ENCODE measurements at places on chromosomes 1 and 21.

- no peaks in the 10 kb centered on the region for H3K27me3 ChIP-seq
- H3K4me3 ChIP-seq, result no peak overlapping the region
- no peaks in the 10 kb centered on the region for H3K36me3 ChIP-seq
- DNase-seq, result no peak
- H3K4me1 ChIP-seq, result no peaks in the 10 kb centered on the region
Measured at GRCh38 chr1:14300991-14301703, 297.3 kb upstream of the KAZN start.

DNA sequence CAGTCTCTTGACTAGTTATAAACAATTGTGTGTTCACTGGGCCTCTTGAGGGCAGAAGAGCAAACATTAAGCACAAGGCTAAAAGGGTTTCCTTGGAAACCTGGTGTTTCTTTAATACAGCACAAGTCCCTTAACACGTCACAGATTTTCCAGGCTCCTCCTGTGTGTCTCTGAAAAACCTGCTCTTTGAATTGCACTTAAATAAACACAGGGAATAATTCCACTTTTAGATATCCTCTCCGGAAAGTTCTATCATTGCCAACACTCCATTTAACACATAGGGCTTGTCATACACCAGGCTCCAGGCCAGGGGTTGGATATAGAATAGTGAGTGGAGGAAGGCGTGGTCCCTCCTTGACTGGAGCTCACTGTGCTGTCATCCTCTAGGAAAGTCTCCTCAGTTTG, 442.6 kb downstream of the DSCAM start:
- H3K27me3 ChIP-seq, result no peaks in the 10 kb centered on the region
- H3K27ac ChIP-seq, result no peak overlapping the region
- H3K36me3 ChIP-seq, result no peaks in the 10 kb centered on the region
- no peak for DNase-seq
- H3K4me3 ChIP-seq, result no peak overlapping the region

DNA sequence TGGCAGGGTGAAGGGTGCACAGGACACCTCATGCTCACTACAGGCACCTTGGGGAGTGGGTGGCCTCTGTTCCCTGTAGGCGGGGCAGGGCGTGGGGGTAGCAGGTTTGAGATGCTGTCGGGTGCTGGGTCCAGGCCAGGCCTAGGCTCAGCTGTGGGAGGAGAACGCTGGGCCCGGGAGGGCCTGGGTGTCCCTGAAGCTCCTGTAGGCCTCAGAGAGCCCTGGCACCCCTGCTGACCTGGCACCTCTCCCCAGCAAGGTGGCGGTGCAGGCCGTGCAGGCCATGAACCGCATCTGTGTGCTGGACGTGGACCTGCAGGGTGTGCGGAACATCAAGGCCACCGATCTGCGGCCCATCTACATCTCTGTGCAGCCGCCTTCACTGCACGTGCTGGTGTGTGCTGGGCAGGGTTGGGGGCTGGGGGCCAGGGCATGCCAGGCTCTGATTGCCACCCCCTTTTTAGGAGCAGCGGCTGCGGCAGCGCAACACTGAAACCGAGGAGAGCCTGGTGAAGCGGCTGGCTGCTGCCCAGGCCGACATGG, 2.5 kb upstream of the GJC2 start:
- no peak overlapping the region for H3K27ac ChIP-seq
- no peak overlapping the region for H3K4me3 ChIP-seq
- no peaks in the 10 kb centered on the region for H3K27me3 ChIP-seq
- DNase-seq, result peak; percentile 11

DNA sequence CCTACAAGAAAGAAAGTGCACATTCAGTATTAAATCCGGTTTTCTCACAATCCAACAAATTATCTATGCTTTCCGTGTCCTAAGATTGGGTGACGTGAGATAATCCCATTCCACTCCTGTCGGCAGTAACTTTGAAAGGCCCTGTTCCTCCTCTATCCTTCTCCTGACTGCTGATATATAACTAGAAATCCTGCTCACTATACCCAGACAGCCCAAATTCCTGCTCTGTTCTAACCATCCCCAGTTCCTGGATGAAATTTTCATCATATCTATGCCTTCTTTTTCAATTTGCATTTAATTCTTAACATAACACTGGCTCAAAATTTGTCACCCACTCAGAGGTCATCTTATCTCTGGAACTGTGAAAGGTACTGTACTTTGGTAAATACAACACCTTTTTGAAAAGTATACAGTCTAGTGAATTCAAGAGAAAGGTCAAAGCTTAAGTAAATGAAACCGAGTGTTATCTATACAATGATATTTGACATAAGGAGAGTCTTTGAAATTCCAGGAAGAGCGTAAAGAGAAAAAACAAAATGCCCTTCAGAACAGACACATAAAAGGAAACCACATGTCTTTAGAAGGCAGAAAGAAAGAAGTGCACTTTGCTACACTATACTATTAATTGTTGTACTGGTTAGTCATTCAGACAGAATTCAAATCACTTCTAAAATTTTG, 200.5 kb upstream of the NEGR1 start:
- no peak for DNase-seq
- H3K4me3 ChIP-seq, result no peak overlapping the region
- H3K27me3 ChIP-seq, result no peaks in the 10 kb centered on the region
- H3K27ac ChIP-seq, result no peak overlapping the region

DNA sequence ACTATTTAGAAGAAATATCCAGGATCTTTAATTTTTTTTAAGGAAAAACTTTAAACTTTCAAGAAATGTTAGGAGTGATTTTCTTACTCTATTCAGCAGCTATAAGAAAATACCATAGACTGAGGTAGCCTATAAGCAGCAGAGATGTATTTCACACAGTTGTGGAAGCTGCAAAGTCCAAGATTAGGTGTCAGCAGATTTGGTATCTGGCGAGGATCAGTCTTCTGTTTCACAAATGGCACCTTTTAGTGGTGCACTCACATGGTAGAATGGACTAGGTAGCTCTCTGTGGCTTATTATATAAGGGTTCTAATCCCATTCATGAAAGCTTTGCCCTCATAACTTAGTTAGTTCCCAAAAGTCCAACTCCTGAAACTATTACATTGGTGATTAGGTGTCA, 207.4 kb downstream of the NCAM2 start:
- no peaks in the 10 kb centered on the region for H3K4me1 ChIP-seq
- DNase-seq, result no peak
- H3K4me3 ChIP-seq, result no peak overlapping the region
- no peak overlapping the region for H3K27ac ChIP-seq
- no peaks in the 10 kb centered on the region for H3K27me3 ChIP-seq

GRCh38 chr1:218588540-218589172, 243.5 kb downstream of the TGFB2 start:
- H3K4me1 ChIP-seq, result no peaks in the 10 kb centered on the region
- no peaks in the 10 kb centered on the region for H3K27me3 ChIP-seq
- no peak overlapping the region for H3K4me3 ChIP-seq

- H3K4me1 ChIP-seq, result no peaks in the 10 kb centered on the region
- no peaks in the 10 kb centered on the region for H3K36me3 ChIP-seq
- no peak overlapping the region for H3K27ac ChIP-seq
Measured at GRCh38 chr1:243354511-243355153, 98.8 kb downstream of the SDCCAG8 start.

DNA sequence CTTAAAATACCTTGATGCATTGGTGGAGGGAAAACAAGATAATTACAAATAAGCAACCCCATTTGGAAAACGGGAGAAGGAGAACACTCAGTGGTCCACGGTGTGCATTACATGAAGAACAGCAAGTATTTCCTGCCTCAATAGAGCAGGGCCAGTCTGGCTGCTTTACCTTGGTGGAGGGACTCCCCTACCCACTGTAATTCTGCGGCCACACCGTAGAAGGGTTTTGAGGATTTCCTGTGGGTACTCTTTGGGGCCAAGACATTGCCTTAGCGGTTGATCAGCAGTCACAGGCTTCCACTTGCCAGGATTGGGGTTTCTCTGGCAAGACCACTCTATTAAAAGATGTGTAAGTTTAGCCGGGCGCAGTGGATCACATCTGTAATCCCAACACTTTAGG, 16.3 kb upstream of the TMEM54 start:
- no peak for DNase-seq
- no peak overlapping the region for H3K27ac ChIP-seq
- no peaks in the 10 kb centered on the region for H3K4me1 ChIP-seq
- no peaks in the 10 kb centered on the region for H3K36me3 ChIP-seq
- no peaks in the 10 kb centered on the region for H3K27me3 ChIP-seq
- no peak overlapping the region for H3K4me3 ChIP-seq

DNA sequence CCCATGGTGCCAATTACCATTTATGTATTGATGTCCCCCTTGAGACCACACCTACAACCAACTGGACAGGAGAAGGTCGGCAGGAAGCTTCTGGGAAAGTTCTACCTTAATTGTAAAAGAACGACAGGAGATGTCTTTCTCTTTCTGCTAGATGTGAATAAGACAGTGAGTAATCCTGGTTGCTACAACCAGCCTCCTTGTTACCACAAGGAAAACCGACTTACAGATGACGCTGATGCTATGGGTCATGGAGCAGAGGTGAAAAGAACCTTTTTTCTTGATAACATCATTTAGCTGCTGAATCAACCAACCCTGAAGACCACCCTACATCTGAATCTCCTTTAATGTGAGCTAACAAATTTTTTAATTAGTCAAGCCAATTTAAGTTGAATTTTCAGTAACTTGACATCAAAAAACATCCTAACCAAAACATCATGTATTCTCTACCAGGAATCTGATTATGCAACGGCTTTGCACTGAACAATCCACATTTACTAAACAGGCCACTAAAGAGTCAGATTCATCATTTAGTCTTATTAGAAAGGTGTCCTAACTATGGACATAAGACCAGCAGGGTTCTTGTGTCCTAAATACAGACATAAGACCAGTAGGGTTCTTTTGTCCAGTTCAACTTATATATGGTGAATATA, 23.0 kb downstream of the RGS2 start:
- H3K4me1 ChIP-seq, result no peaks in the 10 kb centered on the region
- no peaks in the 10 kb centered on the region for H3K27me3 ChIP-seq
- H3K4me3 ChIP-seq, result no peak overlapping the region
- DNase-seq, result no peak

- H3K36me3 ChIP-seq, result no peaks in the 10 kb centered on the region
- H3K4me3 ChIP-seq, result no peak overlapping the region
- H3K4me1 ChIP-seq, result no peaks in the 10 kb centered on the region
- DNase-seq, result no peak
- H3K27ac ChIP-seq, result no peak overlapping the region
- no peaks in the 10 kb centered on the region for H3K27me3 ChIP-seq
Measured at GRCh38 chr1:201096977-201097856, 15.0 kb downstream of the CACNA1S start.

- H3K4me3 ChIP-seq, result no peak overlapping the region
- H3K36me3 ChIP-seq, result no peaks in the 10 kb centered on the region
- no peaks in the 10 kb centered on the region for H3K4me1 ChIP-seq
Measured at GRCh38 chr1:20626524-20626923, 6.7 kb upstream of the PINK1 start.

DNA sequence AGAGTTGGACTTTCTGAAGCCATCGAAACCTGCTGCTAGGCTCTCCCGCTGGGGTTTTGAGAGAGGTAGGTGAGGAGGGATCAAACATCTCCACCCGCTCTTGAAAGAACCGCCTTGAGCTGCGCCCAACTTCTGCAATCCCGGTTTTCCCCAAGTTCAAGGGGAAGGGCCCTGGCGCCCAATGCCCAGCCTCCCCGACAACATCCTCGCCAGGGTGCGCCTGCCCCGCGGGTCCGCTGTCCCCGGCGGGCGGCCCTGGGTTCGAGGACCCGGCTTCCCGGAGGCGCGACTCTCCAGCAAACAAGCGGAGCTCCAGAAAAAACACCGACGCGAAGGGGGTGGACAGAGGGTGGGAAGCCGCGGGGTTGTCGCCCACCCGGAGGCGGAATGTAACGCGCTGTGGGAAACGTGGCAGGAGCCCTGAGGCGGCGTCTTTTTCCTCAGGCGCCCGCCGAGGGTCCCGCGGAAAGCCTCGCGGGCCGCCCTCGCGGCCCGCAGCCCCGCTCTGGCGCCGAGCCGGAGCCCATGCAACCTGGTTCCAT, 607 bp downstream of the BTG3 start:
- H3K27ac ChIP-seq, result peak overlapping the region; percentile 69
- peaks cover 4% of the 10 kb centered on the region for H3K36me3 ChIP-seq
- peak; percentile 52 for DNase-seq
- peak overlapping the region; percentile 71 for H3K4me3 ChIP-seq
- no peaks in the 10 kb centered on the region for H3K27me3 ChIP-seq
- H3K4me1 ChIP-seq, result peaks cover 5% of the 10 kb centered on the region

GRCh38 chr21:17903029-17903806, 84.1 kb upstream of the C21orf91 start:
- no peaks in the 10 kb centered on the region for H3K27me3 ChIP-seq
- H3K4me1 ChIP-seq, result no peaks in the 10 kb centered on the region
- H3K4me3 ChIP-seq, result no peak overlapping the region
- no peak for DNase-seq
- no peaks in the 10 kb centered on the region for H3K36me3 ChIP-seq

DNA sequence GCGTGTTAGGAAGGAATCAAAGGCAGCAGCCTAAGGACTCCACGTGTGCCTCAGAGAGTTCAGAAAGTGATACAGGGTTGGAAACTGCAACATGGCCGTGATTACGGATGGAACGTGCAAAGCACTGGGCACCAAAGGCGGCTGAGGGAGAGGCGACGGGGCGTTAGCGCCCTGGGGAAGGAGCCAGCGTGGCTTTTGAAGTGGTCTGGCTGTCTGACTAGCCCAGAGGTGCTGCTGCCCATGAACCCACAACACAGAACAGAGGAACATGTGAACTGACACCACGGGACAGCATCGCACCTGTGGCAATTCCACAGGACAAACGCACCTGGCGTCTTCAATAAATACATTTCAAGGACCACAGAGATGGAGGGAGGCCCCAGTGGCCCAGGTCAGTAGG, 18.0 kb upstream of the TMEM52 start:
- H3K27me3 ChIP-seq, result no peaks in the 10 kb centered on the region
- no peak overlapping the region for H3K4me3 ChIP-seq
- H3K4me1 ChIP-seq, result no peaks in the 10 kb centered on the region
- DNase-seq, result no peak
- no peaks in the 10 kb centered on the region for H3K36me3 ChIP-seq

DNA sequence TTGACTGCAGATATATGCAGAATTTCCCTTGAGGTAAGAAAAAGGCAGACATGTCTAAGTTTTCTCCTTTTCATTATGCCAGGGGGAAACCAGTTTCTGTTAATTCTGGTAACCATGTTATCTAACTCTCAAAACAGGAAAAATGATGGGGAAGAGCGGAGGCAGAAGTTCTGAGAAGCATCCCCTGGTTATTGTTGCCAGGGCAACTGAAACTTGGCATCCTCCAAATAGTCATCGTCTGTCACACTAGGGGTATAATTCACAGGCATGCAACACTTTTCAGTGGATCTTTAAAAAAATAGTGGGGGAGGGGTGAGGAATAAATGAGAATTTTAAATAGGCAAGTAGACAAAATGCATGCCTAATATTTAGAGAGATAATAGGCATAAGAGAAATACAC, 715.3 kb upstream of the CXADR start:
- H3K27ac ChIP-seq, result no peak overlapping the region
- H3K27me3 ChIP-seq, result no peaks in the 10 kb centered on the region
- H3K36me3 ChIP-seq, result no peaks in the 10 kb centered on the region

- peaks cover 2% of the 10 kb centered on the region for H3K36me3 ChIP-seq
- H3K27me3 ChIP-seq, result no peaks in the 10 kb centered on the region
- H3K4me3 ChIP-seq, result peak overlapping the region; percentile 98
- H3K4me1 ChIP-seq, result peaks cover 11% of the 10 kb centered on the region
- DNase-seq, result no peak
Measured at GRCh38 chr1:42765269-42765668, 1.6 kb downstream of the P3H1 start.

GRCh38 chr1:79660129-79660528, 653.6 kb upstream of the ADGRL4 start:
- no peaks in the 10 kb centered on the region for H3K4me1 ChIP-seq
- no peak overlapping the region for H3K4me3 ChIP-seq
- H3K36me3 ChIP-seq, result no peaks in the 10 kb centered on the region
- no peak for DNase-seq

Measured in pancreas (tissue), 10 donors.